ENCODE measurements at places on chromosomes 16 and 17.
A peak's percentile ranks its signal among the peaks of the same experiment; 100 is the strongest.

- no peak for DNase-seq
These were observed 53.2 kb downstream of the PIPOX start for GRCh38 chr17:29096094-29096493.

GRCh38 chr17:43732958-43733357 lies 25.6 kb downstream of the SOST start:
- peak; percentile 64 for DNase-seq

DNA sequence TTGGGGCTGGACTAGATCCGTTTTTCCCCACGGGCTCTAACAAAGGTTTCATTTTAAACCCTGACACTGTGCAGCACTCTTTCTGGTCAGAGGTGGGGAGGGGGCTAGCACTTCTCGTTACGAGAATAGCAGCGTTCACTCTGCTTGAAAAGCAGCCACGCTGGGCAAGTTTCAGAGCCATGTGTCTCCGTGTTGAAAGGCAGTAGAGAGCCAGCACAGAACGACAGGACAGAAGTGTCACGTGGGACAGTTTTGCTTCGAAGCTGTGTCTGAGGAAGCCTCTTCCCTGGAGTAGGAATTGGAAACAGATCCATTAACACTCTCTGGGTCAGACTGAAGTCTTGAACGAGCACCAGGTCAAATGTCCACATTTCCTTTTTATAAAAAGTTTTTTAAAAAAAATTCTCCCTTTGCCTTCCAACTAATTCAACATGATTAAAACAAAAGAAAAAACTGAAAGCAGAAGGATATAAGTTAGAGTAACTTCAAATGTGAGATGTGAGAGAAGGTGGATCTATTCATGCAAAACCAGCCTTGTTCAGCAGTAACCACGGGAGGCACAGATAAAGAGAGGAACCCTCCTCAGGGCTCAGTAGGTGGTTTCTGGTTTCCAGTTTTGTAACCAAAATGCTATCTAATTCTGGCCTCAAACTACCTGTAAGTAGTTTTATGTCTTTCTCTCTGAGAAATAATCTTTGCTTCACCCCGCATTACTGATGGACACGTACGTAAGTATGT lies 65.0 kb downstream of the SMG6 start:
- no peak for DNase-seq

DNA sequence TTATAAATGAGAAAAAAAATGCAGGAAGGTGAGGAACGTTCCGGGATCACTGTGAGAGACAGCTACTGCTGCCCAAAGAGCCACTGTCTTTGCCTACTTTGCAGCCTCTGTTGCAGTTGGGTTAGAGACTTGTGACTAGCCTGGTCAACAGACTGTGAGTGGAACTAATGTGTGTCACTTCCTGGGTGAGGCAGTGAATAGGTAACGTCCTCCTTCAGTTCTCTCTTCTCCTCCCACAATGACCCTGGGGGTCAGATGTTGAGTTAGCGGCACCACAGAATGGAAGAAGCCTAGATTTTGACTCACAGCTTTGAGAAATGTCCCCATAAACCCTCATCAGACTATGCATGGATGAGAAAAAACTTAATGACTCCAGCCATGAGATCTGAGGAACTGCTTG lies 5.2 kb downstream of the C16orf46 start:
- no peak for DNase-seq

- no peak for DNase-seq
These were observed 32.0 kb downstream of the POLR3E start for GRCh38 chr16:22329199-22329695.

DNA sequence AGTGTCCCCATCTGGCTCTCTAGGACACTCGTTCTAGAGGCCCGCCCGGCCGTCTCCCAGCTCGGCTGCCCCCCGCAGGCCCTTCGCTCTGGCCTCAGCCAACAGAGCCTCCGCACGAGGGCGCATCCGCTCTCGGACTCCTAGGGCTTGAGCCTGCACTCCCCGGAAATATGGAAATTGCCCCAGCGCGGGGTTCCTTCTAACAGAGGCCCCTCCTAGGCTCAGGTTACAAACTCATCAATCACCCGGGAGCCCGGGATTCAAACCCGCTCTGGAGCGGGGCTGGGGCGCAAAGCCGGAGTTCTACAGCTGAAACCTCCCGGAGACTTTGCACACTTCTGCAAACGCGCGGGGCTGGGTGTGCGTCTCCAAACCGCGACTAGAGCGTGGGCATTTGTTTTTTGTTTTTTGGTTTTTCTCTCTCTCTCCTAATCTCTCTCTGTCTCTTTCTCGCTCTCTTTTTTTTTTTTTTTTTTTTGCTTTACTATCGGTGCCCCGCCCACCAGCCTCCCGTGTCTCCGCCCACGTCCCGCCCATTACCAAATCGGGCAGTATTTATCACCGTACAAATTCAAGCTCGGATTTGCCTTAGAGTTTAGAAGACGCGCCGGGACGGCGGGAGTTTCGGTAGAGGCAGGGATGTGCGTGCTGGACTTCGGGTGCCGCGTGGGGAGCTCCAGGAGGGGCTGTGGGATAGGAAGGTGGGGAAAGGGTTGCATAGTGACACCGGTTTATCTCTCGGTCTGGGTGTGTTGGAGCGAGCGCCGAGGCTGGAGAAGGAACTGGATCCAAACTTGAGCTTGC lies 2.4 kb upstream of the FOXL1 start:
- peak; percentile 84 for DNase-seq

- no peak for DNase-seq
These were observed 9.1 kb upstream of the ARL5C start for GRCh38 chr17:39174920-39175694.

GRCh38 chr17:61325382-61326073 lies 74.1 kb upstream of the TBX2 start:
- no peak for DNase-seq

DNA sequence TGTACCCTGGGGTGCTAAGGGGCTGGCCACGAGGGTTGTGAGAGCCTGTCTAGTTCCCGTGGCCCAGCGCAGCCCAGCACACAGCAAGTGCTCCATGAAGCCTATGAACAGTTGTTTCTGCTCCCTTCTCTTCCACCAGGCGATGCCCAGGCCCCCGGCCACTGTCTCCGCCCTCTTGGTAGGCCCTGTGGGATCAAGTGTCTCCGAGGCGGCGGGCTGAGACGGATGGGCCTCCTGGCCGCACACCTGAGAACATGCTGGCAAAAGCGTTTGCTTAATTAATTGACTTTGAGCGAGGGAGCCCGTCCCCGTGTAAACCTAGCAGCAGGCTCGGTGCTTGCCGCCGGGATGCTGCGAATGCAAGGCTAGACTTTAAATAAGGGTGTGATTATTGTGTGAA lies 129.7 kb upstream of the GSE1 start:
- DNase-seq, result no peak

DNA sequence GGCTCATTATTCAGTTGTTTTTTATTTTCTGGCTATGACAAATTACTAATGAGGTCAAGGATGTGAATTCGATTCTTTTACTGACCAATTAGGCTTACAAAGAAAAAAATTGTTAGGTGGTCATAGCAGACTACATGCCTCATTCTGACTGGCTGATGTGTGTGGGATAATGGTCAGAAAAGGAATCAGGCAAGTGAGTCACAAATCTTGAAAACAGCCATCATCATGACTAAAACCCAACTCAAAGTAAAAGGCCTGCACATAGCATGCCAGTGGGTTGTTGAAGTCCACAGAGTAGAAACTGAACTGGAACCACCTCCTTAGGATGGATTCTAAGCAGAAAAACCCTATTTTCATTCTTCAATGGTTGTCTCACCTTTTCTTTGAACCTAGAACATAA lies 8.6 kb downstream of the RPGRIP1L start:
- peak; percentile 67 for DNase-seq

DNA sequence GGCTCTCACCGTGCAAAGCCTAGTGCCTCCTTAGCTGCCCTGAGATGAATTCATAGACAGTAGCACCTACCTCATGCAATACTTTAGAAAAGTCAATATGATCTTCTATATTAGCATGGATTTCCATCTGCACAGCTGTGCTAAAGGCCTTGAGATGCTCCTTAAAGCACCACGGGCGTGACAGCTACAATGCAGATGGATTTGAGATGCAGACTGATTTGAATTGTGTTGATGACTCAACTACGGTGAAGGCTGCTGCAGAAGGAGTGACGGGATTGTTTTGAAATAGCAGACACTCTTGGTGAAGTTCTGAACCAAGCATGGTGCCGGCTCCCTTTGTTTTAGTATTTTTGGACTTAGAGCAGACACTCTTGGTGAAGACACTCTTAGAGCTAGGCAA lies 88.2 kb downstream of the SPECC1 start:
- no peak for DNase-seq

- no peak for DNase-seq
These were observed 103.4 kb downstream of the IRF8 start for GRCh38 chr16:86002178-86002900.

DNA sequence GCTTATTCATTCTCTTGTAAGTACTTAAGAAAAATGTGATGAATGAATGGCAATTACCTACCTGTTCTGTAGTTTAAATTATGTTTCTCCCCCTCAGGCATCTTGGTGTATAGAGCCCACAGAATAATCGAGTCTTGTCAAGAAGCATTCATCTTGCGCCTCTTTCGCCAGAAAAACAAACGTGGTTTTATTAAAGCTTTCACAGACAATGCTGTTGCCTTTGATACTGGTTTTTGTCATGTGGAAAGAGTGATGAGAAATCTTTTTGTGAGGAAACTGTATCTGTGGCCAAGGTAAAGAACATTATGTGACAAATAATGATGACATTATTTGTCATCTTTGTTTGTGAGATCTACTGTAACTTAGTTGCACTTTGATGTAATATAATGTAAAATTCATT lies 6.5 kb downstream of the ERCC4 start:
- DNase-seq, result no peak

GRCh38 chr17:27318228-27318627 lies 24.3 kb downstream of the WSB1 start:
- no peak for DNase-seq

DNA sequence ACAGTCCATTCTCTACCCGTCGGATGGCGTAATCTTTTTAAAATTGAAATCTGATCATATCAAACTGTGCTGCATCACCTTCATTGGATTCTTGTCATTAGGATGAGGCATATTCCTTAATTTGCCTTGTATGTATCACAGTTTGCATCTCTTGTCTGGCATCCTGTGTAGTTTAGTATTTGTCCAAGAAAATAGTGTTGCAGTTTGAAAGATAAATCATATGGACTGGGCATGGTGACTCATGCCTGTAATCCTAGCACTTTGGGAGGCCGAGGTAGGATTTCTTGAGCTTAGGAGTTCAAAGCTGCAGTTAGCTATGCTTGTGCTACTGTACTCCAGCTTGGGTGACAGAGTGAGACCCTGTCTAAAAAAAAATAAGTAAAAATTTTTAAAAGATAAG lies 5.8 kb upstream of the RSL1D1 start:
- DNase-seq, result no peak

DNA sequence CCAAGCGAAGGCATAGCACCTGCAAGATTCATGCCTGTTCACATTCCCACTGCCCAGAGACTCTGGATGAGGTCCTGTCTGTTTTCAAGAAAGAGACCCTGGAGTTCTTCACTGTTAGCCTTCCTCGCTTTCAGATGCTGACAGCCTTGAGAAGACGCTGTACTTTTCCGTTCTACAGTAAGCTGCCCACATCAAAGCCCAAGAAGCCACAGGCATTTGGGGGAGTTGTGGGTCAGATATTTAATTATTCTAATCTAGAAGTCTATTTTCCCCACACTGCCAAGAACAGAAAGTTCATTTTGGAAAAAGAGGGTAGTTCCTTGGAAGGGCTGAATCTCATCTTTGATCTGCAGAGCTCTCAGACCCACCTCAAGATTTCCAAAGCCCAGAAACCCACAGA lies 127.9 kb downstream of the AXIN2 start:
- no peak for DNase-seq

GRCh38 chr16:54006693-54007092 lies 279.9 kb downstream of the IRX3 start:
- DNase-seq, result no peak

DNA sequence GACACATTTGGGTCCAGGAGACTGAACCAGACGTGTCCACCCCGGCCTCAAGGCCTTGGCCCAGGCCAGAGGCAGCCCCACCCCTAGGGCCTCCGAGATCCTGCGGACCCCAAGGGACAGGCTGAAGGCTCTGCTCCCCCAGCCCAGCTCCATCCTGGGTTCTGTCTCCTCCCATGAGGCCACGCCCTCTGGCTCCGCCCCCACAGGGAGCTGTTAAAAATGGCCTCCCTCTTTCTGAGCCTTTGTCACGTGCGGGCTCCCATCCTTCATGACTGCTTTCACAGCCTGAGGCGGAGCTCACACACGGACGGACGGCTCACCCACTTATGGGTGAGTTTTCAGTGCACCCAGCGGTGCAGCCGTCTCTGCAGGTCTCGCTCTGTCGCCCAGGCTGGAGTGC lies 6.5 kb upstream of the CACNA1H start:
- no peak for DNase-seq

GRCh38 chr16:85674828-85675227 lies 13.9 kb downstream of the GINS2 start:
- DNase-seq, result no peak

GRCh38 chr16:54647725-54648221 lies 282.9 kb upstream of the IRX5 start:
- peak; percentile 79 for DNase-seq

GRCh38 chr16:27113341-27113841 lies 46.7 kb downstream of the C16orf82 start:
- no peak for DNase-seq

DNA sequence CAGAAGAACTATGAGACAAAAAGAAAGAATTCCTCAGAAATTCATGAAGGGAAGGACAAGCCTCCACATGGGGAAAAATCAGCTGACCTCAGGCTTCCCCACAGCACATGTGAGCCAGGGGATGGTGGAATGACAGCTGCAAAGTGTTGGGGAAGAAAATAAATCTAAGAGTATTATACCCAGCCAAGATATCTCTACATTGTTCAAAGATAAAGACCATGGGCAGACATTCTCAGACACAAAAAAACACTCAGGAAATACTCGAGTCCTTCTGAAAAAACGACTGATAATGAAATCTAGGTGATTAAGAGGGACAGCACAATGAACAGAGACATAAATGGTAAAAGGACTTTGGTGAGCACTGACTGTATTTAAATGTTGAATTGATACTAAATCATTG lies 3.9 kb downstream of the RAB40B start:
- no peak for DNase-seq

DNA sequence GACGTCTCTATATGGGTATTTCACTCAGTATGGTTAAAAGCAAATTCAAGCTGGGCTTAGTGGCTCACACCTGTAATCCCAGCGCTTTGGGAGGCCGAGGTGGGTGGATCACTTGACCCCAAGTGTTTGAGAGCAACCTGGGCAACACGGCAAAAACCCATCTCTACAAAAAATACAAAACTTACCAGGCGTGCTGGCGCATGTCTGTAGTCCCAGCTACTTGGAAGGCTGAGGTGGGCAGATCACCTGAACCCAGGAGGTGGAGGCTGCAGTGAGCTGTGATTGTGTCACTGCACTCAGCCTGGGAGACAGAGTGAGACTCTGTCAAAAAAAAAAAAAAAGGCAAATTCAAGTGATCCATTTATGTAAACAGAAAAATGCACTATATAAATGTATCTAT lies 1.3 kb upstream of the TNFRSF17 start:
- DNase-seq, result no peak

- no peak for DNase-seq
These were observed at the start of gene BCKDK for GRCh38 chr16:31108035-31108793. Gene BCKDK (plus strand): TSS chr16:31108386. CDS start chr16:31109224, 838 bp downstream.

- DNase-seq, result no peak
These were observed 8.2 kb downstream of the RNF166 start for GRCh38 chr16:88697831-88698615.

- no peak for DNase-seq
These were observed 789.0 kb upstream of the SOX9 start for GRCh38 chr17:71331754-71332325.
